Stimulated activated CD8-positive, alpha-beta memory T cell treated with anti-CD3 and anti-CD28 coated beads, Interleukin-7, amount 100 ng/mL, for 1 hour (primary cell): ENCODE measurements at places on chromosomes 6 and 20.

- no peak for DNase-seq
Observed at GRCh38 chr20:54476169-54477009, 996 bp downstream of the DOK5 start.

GRCh38 chr6:4272996-4273395 is 137.6 kb upstream of the ECI2 start:
- DNase-seq: no peak

GRCh38 chr6:161676586-161676985 is 402.7 kb upstream of the AGPAT4 start:
- DNase-seq: no peak

DNA sequence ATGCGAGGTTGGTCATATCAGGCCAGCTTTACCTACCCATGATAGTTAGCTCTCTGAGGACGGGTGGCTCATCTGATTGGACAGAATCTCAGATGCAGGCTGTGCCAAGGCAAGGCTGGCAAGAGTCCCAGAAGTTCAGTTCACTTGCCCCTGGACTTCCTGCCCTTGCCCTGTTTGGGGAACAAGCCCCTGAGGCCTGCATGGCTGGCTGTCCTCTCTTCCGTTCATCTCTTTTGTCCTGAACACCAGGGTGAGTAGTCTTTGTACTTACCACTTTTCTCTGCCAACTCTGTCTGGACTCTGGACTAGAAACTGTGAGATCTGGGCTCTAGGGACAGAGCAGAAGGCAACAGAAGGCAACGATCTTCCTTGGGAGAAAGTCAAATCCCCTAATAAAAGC is 769.9 kb downstream of the QKI start:
- no peak for DNase-seq

DNA sequence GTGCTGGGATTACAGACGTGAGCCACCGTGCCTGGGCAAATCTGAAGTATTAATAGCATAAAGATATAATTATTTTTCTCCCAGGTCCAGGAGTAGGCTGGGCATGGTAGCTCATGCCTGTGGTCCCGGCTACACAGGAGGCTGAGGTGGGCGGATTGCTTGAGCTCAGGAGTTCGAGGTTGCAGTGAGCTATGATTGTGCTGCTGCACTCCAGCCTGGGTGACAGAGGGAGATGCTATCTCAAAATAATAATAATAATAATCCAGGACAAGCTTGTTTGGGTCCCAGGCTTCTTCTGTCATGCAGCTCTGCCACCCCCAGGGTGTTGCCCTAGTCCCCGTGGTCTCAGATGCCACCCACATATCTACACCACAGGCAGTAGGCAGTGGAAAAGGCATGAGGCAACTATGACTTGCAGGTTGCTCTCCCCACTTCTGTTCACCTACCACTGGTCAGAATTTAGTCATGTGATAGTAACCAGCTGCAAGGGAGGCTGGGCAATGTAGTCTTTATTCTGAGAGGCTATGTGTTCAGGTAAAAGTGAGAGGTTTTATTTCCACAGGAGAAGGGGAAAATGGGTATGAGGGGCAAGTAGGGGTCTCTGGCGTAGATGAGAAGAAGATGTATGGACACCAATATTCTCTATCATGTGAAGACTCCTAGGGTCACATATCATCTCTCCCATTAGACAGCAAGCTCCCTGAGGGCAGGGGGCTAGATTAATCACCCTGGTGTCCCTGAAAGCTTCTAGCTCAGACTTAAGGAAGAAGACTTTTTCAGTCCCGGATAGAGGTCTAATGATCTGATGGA is 25.7 kb downstream of the TCF15 start:
- no peak for DNase-seq

- DNase-seq: no peak
Observed at GRCh38 chr20:17530153-17530552, 1.0 kb downstream of the BFSP1 start.

DNA sequence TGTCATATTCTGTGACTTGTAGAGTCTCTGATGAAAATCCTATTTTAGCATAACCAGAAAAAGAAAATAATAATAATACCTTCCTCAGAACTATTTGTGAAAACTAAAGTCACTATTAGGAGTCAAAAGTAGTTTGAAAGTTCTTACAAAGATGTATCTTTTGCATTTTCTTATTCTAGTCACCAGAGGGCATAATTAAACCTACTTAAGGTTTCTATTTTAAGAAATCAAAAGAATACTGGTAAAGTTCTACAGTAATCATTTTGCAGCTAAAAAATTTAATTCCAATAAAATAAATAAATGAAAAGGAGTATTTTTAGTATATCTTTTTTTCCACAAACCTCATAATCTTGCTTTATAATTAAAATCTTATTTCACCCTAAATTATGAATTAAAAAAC is 28.0 kb upstream of the MCM9 start:
- DNase-seq: no peak

DNA sequence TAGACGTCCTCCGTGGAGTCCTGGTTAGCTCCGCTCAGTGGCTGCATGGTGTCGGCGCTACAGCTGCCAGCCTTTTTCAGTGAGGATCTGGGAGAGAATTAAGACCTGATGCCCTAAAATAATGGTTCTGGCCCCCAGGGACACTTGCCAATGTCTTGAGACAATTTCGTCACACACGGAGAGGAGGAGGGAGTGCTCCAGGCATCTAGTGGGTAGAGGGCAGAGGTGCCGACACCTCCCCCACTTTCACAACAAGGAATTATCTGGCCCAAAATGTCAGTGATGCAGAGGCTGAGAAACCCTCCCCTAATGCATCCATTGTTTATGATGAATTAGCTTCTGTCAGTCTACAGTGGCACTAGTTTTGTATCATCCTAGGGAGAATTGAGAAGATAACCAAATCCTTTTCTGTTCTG is 24.4 kb downstream of the TMEM181 start:
- no peak for DNase-seq

DNA sequence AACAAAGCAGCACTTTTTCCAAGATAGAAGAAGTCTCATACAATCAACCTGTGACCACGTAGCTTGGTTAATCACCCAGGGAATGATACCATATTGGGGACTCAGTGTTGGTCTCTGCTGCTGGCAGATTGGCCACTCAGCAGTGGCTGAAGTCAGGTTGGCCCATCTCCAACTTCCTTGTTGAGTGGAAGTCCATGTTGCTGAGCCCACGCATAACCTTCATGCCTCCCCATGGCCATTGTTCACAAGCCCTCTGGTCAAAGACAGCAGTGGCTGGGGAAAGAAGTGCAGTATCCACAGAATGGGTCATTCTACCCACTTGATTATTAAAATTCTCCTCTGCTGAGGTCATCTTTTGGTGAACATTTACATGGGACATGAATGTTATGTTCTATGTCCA is 38.5 kb downstream of the PKIB start:
- DNase-seq: no peak
